ENCODE measurements at places on chromosomes 12 and 14.

- DNase-seq = no peak
Observed at GRCh38 chr12:118781692-118782091, 199.6 kb upstream of the SRRM4 start.

DNA sequence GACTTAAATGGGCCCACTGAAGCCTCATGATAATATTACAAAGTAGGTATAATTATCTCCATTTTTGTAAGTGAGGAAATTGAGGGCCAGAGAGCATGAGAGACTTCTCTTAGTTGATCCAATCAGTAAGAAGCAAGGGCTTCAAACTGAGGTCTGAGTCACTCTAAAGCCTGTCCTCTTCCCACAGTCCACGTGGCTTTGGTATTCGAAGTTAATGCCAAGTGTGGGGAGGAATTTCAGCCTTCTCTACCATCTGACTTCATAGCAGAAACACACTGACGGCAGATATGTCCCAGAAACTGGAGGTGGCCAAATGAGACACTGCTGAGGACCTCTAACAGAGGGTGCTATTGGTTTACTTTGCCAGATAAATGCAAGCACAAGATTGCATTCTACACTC, 114.4 kb upstream of the OVCH1 start:
- DNase-seq = no peak

DNA sequence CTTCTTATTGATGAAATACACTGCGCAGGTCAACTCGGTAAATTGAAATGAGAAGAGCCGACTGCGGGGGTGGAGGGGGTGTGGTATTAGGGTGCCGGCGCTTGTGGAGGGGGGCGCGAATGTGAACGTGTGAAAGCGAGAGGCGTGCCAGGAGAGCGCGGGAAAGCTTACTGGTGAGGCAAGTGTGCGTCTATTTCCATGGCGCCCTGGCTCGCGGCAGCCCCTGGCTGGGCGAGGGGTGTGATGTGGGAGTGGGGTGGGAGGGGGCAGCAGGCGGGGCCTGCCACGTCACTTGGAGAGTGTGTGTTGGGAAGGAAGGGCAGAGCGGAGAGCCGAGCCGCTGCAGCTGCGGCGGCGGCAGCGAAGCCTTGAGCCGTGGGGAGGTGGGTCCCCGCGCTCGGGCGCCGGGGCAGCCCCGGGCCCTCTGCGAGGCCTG, 88.8 kb downstream of the GALNT8 start:
- no peak for DNase-seq

DNA sequence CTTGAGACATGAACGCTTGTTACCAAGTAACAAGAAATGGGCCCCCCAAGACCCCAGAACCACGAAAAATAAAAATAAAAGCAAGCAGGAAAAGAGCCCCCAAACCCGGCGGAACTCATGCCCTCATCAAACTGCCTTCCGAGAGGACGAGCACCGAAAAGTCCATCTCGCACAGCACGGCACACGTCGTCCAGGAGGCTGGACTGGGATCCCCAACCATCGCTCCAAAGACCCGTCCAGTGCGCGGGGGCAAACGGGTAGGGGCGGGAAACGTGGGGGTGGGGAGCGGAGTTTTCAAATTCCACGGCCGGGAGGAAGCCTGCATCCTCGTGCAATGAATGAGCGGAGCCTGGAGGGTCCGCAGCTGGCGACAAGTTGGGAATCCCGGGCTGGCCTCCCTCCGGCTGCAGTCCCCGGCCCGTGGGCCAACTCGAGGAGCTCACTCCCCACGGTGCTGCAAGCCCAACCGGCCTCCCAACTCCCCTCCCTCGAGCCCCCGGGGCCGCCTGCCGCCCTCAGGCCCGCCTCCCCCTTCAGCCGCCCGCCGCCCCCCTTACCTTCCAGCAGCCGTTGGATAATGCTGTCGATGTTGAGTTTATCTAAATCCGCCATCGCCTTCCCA, 484 bp downstream of the PPP1CC start:
- peak; percentile 59 for DNase-seq

GRCh38 chr14:99475660-99476059, 5.0 kb downstream of the SETD3 start:
- no peak for DNase-seq

DNA sequence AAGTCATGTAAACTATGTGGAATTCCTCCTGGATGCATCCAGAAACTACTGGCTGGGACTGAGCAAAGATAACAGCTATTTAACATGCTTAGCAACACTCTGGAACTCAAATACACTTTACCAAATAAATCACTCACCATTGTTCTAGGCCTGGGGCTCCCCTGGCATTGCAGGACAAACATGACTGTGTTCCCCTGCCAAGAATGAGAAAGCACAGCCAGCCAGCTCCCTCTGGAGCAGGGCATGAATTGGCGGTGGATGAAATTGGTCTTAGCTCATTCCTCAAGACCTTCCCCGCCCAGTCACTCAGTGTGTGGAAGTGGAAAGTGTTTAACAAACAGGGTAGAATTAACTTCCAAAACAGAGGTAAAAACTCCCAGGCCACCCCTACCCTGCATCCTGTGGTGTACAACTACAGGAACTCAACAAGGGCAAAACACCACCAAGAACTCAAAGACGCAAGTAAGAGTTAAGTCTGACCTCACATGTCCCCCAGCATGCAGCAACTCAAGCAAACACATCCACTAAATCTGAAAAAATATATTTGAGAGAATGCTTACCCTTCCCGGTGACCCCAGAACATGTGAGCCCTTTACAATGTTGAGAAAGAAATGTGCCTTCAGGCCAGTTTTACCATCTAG, 58.4 kb upstream of the BDKRB2 start:
- DNase-seq = no peak

Data from NB4 (cell line).